ENCODE measurements at places on chromosomes 7 and 10.

GRCh38 chr7:41247143-41247865, 455.6 kb downstream of the INHBA start:
- peak; percentile 54 for DNase-seq

DNA sequence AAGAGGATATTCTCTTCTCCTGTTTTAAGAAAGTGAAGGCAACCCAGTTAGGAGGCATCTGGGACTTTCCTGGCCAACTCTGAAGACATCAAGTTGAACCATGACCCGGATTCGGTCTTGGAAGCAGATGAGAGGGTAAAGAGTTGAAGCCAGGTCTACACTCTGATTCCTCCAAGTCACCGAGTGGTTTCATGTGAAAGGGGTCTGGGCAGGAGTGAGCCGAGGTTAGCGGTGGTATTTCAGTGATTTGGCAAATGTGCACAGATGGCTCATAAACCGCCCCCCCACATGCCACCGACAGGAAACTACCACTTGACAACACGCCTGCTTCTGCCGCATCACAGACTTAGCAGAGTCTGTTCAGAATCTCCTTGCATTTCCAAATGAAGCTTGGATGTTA, 11.4 kb upstream of the REPIN1 start:
- no peak for DNase-seq

GRCh38 chr7:2046581-2047565, 185.9 kb downstream of the MAD1L1 start:
- no peak for DNase-seq

GRCh38 chr7:264541-265191, 25.3 kb upstream of the FOXL3 start:
- peak; percentile 81 for DNase-seq

DNA sequence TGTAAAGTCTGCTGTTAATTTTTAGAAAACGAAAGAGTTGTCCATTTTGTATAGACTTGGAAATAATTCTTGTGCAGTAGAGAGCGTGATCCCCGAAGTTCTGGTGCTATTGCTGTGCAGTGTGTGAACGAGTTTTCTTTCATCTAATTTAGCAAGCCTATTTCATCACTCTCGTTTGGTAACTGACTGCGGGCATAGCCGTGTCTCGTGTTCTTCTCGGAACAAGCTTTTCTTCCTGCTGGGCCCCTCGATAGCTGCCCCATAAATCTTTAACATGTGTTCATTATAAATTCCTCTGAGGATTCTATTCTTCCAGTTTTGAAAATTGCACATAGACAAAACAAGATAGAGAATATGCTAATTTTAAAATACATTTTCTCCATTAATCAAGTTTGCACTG, 622.0 kb upstream of the PFKP start:
- DNase-seq: no peak

DNA sequence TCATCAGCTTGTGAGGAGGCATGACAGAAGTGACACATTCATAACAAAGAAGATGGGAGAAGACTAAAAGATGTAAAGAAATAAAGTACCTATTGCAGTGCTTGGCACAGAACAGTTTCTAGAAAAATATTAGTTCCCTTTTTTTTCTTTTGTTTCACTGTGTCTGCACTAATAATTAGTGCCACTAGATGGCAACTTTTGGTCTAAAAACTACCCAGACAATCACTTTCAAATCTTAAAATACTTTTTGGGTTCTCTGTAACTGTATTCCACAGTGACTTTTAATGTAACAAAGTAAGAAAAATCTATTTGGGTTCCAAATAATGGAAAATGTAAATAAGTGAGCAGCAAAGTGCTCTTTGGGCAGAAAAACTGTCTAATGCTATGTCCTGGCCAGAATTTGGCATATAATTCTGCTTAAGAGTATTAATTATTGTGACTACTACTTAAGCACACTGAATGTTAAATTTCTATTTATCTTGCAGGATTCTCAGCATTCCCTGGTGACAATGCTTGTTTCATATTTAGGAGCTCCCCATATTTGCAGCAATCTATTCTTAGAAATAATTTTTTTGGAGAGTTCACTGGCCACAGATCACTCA, 134.8 kb upstream of the KIF5B start:
- DNase-seq: no peak

DNA sequence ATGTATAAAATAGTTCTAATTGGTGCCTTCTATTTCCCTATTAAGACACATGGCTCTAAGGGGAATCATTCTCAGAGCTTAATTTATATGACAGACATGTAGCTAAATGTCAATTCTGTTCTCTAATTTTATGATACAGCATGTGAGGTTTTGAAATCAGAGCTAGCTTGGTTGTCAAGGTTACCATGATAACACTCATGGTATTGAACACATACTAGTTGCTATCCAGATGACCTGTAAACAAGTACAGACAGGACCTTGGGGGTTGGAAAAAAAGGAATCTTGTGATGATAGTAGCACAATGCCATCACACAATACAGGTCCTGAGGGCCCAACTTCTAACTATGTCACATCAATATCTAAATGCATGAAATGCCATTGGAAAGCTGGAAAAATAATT, 49.2 kb downstream of the RHOBTB1 start:
- DNase-seq: no peak

DNA sequence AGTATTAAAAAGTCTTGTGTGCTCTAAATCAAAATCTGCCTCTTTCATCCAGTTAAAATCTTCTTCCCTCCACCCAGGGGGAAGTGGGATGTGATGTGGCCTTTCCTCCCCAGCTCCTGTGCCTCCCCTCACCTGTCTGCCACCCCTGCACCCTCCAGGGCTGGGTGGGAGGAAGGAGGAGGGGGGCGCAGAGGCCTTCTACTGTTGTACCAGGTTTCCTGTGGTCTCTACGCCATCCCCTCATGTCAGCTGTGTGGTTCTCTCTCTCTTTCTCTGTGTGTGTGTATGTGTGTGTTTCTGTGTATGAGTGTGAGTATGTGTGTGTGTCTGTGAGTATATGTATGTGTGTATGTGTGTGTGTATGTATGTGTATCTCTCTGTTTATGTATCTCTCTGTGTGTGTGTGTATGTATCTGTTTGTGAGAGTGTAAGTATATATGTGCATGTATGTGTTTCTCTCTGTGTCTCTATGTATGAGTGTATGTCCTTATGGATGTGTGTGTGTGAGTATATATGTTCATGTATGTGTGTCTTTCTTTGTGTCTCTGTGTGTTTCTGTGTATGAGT, 45.5 kb upstream of the C10orf71 start:
- DNase-seq: no peak

DNA sequence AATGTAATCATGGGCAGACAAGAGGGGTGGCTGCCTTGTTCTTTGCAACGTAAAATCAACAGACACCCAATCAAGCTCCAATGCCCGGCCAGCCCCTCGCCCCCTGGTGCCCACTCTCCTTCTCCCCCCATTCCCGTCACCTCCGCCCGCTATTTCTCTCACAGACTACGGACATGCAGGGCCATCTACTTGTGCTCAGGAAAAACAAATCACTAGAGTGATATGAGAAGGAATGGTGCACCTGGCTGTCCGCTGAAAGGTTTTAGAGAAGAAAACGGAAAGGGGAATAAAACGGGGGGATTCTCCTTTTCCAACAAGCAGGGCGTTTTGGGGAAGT, 396 bp downstream of the GRM8 start:
- DNase-seq: no peak

GRCh38 chr7:114405427-114405826, 9.2 kb upstream of the FOXP2 start:
- peak; percentile 20 for DNase-seq

- no peak for DNase-seq
Observed at GRCh38 chr10:126497672-126498071, 109.4 kb upstream of the ADAM12 start.

DNA sequence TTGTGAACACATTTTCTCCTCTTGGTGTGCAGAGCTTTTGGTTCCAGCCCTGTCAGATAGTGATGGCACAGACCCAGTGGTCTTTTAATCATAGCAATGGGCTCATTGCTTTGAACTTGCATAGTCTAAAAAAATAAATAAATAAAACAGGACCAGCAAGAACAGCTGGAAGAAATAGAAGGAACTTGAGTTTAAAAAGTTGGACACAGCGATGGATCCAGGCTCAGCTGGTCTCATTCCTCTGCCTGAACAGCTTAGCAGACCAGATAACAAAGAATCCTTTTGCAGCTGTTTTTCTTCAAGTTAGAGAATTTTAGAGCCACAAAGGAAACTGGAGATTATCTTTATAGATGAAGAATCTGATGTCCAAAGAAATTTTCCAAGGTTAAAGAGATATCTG, 1005.6 kb downstream of the LRMDA start:
- no peak for DNase-seq

DNA sequence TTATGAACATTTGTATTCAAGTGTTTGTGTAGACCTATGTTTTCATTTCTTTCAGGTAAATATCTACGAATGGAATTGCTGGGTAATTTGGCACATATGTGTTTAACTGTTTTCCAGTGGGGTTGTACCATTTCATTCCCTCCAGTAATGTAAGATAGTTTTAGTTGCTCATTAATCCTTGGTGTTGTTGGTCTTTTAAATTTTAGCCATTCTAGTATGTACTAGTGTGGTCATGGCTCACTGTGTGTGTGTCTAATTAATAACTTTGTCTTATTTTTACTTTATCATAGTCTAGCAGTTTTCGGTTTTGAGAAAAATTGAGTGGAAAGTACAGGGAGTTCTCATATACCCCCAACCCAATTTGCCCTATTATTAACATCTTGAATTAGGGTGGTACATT, 278.8 kb downstream of the CAMK1D start:
- no peak for DNase-seq
